Placental epithelial cell (primary cell): ENCODE measurements at places on chromosomes 11 and 22. TPM values are rescaled to one million over a fixed set of nuclear protein-coding genes. Genes with fewer than 3 reads are reported as not detected.

LMNTD2 gene
- total RNA-seq = 3.3 and 10.6 TPM in 2 replicates

VPREB3 gene
- total RNA-seq = not detected in 2 replicates

MRGPRE gene
- 0.87 TPM in 1 of 2 replicates, not detected in the other for total RNA-seq

CEP126 gene
- total RNA-seq = 2.8 and 7.1 TPM in 2 replicates

TRIM48 gene
- not detected in 2 replicates for total RNA-seq

KRTAP5-8 gene
- not detected in 2 replicates for total RNA-seq

UEVLD gene
- total RNA-seq = 15.3 and 39.3 TPM in 2 replicates

OR10D3 gene
- not detected in 2 replicates for total RNA-seq

PDGFD gene
- 3.5 and 4.0 TPM in 2 replicates for total RNA-seq

KBTBD3 gene
- 2.8 and 4.3 TPM in 2 replicates for total RNA-seq

IGLL1 gene
- not detected in 2 replicates for total RNA-seq

ST13 gene
- total RNA-seq = 160 and 234 TPM in 2 replicates

OR52I1 gene
- total RNA-seq = not detected in 2 replicates

CHRM1 gene
- not detected in 2 replicates for total RNA-seq

MN1 gene
- total RNA-seq = 27.9 and 32.0 TPM in 2 replicates

LGALS12 gene
- not detected in 2 replicates for total RNA-seq

CECR2 gene
- total RNA-seq = not detected in 2 replicates

BBS1 gene
- total RNA-seq = 43.4 and 55.0 TPM in 2 replicates
